Activated CD4-positive, alpha-beta T cell treated with anti-CD3 and anti-CD28 coated beads, Interleukin-2, amount 10 ng/mL, durations not matched to agents 24 days and 14 days (primary cell): ENCODE measurements at places on chromosomes 12 and 14. TPM values are rescaled to one million over a fixed set of nuclear protein-coding genes. Genes with fewer than 3 reads are reported as not detected.

The FAM181A gene
- total RNA-seq: not detected in 2 replicates

The DACT1 gene
- 3.3 and 3.8 TPM in 2 replicates for total RNA-seq

DNA sequence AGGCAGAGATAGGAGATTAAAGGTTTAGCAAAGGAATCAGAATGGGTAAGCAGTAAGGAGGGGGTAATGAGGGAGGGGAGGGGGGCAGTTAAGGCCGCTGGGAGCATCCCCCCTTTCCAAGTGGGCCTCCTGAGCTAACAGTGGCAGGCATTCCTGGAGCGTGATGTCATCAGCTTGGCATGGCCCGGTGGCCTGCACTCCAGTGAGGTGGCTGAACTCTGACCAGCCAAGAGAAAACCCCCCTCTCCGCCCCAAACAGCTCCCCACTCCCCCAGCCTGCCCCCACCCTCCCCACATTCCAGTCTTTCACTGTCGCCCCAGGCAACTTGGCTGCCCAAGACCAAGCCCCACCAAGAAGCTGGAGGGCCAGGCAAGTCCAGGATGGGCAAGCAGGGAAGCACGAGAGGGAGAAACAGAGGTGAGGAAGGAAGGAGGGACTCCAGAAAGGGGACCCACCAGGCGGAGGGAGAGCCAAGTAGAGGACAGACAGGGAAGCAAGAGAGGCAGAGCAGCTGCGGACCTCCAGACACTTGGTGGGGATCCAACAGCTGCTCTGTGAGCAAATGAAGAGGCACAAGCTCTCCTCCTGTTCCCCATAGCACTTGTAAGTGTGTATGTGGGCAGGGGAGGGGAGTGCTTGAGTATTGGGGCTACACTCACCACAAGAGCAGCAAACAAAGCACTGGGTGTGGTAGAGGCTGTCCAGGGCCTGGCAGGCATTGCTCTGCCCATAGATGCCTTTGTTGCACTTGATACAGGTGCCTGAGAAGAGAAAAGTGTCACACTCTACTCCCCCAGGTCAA is 4.5 kb downstream of the AJUBA start:
- H3K27me3 ChIP-seq: peaks cover 20% of the 10 kb centered on the region
- no peak overlapping the region for H3K4me3 ChIP-seq
- H3K27ac ChIP-seq: no peak overlapping the region
- no peak for DNase-seq
- no peaks in the 10 kb centered on the region for H3K36me3 ChIP-seq

DNA sequence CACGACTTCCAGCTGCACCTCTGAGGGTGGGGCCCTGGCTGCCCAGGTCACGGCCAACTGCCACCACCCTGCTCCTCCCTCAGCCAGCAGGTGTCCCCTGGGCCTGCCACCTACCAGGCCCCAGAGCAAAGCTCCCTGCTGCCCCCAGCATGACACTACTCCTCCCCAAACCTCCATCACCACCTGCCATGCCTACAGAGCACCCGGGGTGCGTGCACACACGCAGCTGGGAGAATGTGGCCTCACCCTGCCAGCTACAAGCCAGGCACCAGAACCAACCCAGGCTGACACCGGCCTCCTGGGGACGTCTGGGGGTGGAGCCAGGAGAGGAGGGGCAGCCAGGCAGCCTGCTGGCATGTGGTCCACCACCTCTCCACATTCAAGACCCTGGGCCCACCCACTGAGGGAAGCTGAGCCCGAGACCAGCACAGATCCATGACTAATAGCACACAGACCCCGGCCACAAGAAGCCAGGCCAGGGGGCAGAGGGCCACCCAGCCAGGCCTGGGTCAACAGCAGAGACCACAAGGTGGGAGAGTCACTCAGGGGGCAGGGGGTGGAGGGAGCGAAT is 3.4 kb downstream of the JAG2 start:
- DNase-seq: no peak
- H3K4me1 ChIP-seq: peaks cover 7% of the 10 kb centered on the region
- H3K4me3 ChIP-seq: no peak overlapping the region
- no peak overlapping the region for H3K27ac ChIP-seq
- H3K27me3 ChIP-seq: peaks cover 15% of the 10 kb centered on the region

- H3K27ac ChIP-seq: no peak overlapping the region
- no peak overlapping the region for H3K4me3 ChIP-seq
- DNase-seq: no peak
- no peaks in the 10 kb centered on the region for H3K27me3 ChIP-seq
- H3K4me1 ChIP-seq: no peaks in the 10 kb centered on the region
- H3K36me3 ChIP-seq: no peaks in the 10 kb centered on the region
These were observed 377.8 kb upstream of the SFSWAP start for GRCh38 chr12:131333136-131333535.

- peaks cover 10% of the 10 kb centered on the region for H3K27me3 ChIP-seq
- no peaks in the 10 kb centered on the region for H3K36me3 ChIP-seq
- H3K4me1 ChIP-seq: no peaks in the 10 kb centered on the region
- DNase-seq: no peak
- no peak overlapping the region for H3K4me3 ChIP-seq
- no peak overlapping the region for H3K27ac ChIP-seq
These were observed 73.5 kb upstream of the VASH1 start for GRCh38 chr14:76687611-76688382.
